SHP77 treated with DMSO at 0.1 percent for 48 hours (cell line): ENCODE measurements at places on chromosomes 1 and 21.

GRCh38 chr21:41892726-41893125 lies 13.6 kb upstream of the PRDM15 start:
- no peak for DNase-seq

GRCh38 chr1:200206340-200206739 lies 178.8 kb downstream of the NR5A2 start:
- DNase-seq, result no peak

GRCh38 chr1:46489638-46490405 lies at the start of gene DMBX1:
DMBX1 (plus strand) TSS chr1:46489836; CDS start chr1:46507011, 17,175 bp downstream.
- DNase-seq, result no peak

GRCh38 chr1:28602536-28603439 lies 10.7 kb downstream of the RAB42 start:
- peak; percentile 39 for DNase-seq

GRCh38 chr21:36504067-36505058 lies 24.4 kb upstream of the CLDN14 start:
- DNase-seq, result no peak

GRCh38 chr1:246383791-246384190 lies 123.3 kb downstream of the SMYD3 start:
- DNase-seq, result no peak

DNA sequence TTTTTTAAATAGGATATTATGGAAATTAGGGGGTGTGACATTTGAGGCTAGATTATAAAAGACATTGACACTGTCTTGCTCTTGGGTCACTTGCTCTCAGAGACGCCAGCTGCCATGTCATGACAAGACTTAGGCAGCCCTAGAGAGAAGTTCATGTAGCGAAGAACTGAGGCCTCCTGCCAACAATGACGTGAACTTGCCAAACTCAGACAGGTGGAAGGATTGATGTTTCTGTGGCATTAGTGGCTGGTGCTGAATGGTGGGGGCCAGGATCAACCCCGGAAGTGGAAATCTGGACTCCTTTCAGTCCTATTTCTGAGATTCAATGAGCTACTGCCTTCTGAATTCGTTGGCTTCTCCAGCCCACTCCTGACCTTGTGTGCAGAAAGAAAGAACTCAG lies 14.7 kb downstream of the NCF2 start:
- no peak for DNase-seq

- peak; percentile 25 for DNase-seq
Measured at GRCh38 chr1:6378096-6378746, 15.3 kb downstream of the ACOT7 start.

DNA sequence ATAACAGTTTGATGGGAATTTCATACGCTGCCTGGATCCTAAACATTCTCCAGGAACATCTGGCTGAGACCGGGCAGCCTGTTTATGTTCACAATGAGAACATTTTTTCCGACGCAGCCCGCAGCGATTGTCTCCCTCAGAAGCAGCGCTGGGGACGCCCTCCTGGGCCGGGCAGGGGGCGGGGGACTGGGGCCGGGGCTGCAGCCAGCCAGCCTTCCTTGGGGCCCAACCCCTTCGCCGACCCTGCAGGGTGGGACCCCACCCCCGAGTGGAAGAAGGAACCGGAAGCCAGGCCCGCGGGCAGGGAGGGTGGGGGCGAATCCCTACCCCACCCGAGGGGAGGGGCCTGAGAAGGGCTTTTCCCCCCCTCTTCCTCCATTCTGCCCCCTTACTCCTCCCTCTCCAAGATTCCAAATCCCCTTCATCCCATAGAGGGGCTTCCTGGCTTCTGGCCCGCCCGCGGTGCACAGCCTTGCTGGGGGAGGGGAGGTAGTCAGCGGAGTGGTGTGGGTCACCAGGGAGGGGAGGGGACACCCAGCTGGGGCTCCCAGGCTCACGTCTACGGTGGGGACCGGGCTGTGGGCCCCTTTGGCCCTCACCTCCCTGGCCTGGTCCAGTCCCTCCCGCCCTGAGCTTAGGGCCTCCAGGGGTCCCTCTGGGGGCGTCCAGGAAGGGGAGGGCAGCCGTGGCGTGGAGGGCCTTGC lies 60.6 kb downstream of the WNT9A start:
- no peak for DNase-seq

- no peak for DNase-seq
Measured at GRCh38 chr1:19505693-19506457, 20.5 kb upstream of the CAPZB start.

DNA sequence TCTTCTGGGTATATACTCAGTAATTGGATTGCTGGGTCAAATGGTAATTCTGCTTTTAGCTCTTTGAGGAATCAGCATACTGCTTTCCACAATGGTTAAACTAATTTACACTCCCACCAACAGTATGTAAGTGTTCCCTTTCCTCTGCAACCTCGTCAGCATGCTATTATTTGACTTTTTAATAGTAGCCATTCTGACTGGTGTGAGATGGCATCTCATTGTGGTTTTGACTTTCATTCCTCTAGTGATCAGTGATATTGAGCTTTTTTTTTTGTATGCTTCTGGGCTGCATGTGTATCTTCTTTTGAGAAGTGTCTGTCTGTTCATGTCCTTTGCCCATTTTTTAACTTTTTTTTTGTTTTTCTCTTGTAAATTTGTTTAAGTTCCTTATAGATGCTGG lies 279.4 kb downstream of the PTGER3 start:
- DNase-seq, result no peak

DNA sequence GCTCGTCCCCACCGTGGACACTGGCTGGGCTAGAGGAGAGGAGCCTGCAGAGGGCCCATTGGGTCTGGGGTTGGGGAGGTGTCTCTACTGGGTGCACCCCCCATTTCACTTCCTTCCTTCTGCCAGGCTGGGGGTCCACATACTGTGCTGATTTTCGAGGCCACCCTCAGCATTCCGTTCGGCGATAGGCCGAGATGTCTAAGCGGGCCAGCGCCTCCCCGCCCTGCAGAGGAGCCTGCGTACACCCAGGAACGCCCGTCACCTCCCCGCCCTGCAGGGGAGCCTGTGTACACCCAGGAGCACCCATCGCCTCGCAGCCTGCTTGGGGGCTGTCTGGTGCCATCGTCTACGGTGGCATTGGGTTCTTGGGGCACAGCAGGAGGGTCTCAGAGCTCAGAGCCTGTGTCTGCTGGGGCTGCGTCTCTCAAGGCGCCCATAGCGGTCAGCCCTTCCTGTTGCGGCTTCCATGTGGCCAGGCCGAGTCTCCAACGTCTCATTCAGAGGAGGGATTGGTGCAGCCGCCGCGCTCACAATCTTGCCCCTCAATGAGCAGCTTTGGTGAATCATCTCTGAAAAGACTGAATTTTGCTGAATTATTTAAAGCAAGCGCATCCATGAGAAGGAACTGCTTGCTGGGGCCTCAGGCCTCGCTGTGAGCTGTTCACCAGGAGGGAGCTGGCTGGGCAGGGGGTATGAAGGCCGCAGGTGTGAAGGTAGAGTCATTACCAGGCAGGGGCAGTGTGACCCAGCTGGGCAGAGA lies 30.7 kb upstream of the AGPAT3 start:
- no peak for DNase-seq

- DNase-seq, result no peak
Measured at GRCh38 chr1:21305900-21306189, 15.6 kb upstream of the ECE1 start.

GRCh38 chr1:175514387-175514953 lies 228.9 kb downstream of the TNR start:
- no peak for DNase-seq

DNA sequence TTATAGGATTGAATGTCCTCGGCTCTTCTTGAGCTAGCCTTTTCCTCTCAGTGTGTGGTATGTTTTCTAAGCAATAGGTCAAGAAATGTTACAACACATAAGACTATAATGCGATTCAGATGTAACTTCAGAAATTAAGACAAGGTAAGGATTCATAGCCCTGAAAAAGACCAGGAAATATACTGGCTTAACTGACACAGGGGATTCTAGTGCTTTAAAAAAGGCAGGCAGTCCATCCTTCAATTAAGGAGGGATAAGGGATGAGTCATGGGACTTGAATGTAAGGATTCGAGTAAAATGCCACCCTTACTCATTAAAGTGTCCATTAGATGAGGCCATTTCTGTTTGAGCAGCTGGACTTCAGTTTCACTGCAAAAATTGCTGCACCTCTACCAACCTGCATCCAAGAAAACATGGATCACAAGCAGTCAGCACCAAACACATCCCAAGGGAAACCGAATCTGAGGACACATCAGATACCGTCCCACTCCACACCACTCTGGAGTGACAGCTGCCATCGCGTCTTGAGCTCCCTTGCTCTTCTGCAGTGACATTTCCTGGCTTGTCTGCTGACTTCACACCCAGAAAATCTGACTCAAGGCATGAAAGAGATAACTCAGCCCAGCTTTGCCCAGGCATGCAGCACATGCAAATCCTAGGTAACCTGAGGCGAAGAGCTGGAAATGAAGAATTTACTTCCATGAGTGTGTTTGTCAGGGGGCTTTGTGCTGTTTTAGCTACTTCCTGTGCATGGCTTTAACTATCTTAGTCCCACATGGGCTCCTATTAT lies 37.8 kb downstream of the NGF start:
- no peak for DNase-seq

- no peak for DNase-seq
Measured at GRCh38 chr1:48069662-48070395, 72.6 kb upstream of the TRABD2B start.

- no peak for DNase-seq
Measured at GRCh38 chr1:153608742-153609584, 4.0 kb downstream of the S100A16 start.

GRCh38 chr1:231814521-231814920 lies 187.9 kb downstream of the DISC1 start:
- no peak for DNase-seq

DNA sequence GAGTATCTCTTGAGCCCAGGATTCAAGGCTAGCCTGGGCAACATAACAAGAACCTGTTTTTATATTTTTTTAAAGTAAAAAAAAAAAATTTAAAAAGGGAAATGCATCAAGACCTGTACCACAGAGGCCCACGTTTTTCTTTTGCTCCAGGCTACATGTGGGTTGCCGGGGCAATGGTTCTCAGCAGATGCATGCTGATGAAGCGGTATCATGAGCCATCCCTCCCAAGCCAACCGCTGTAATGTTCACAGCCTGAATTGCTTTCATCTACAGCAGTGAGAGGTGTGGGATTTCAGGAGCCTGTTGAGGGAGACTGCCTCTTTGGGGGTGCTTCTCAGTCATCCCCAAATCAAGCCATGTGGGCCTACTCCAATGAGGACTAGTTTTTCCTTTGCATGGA lies 60.5 kb downstream of the CD58 start:
- no peak for DNase-seq

- peak; percentile 24 for DNase-seq
Measured at GRCh38 chr21:41678016-41678923, 88.6 kb downstream of the RIPK4 start.

GRCh38 chr1:5651964-5652821 lies 340.0 kb downstream of the NPHP4 start:
- no peak for DNase-seq

- DNase-seq, result no peak
Measured at GRCh38 chr1:34452451-34452850, 275.7 kb downstream of the C1orf94 start.

- no peak for DNase-seq
Measured at GRCh38 chr1:204299814-204300365, 59.8 kb downstream of the PLEKHA6 start.

DNA sequence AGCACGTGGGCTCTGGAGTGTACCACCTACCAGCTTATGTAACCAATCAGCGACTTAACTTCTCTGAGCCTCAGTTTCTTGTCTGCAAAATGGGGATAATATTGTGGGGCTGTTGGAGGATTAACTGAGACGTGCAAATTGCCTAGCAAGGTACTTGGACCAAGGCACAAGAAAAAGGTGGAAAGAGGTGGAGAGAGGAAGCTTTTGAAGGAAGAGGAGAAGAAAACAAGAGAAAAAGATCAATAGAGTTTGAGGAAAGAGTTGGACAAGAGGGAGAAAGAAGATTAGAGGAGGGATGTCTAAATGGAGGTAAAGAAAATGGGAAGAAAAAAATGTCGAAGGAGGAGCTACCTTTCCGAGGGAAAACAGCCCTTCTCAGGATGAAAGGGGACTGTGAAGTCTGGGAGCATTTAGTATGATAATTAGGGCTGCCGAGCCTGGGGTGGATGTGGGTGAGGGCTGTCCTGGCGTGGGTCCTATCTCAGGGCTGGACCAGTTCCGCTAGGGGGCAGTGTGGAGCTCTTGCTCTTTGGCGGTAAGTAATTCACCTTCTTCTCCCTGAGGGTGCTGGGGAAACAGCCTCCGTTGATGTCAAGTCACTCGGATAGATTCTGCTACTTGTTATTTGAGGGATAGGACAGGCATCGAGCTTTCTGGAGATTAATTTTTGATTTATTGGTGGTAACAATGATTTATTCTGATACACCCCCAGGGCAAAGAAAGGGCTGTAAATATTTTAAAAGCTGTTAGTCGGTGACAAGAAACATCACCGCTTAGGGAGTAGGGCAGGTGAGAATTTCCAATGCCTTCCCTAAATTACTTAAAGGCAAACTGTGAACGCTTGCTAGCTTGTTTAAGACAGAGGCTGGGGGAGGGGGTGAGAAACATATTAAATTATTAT lies 79.0 kb upstream of the NFASC start:
- DNase-seq, result peak; percentile 50

- DNase-seq, result no peak
Measured at GRCh38 chr21:37079211-37079824, 6.3 kb downstream of the TTC3 start.

DNA sequence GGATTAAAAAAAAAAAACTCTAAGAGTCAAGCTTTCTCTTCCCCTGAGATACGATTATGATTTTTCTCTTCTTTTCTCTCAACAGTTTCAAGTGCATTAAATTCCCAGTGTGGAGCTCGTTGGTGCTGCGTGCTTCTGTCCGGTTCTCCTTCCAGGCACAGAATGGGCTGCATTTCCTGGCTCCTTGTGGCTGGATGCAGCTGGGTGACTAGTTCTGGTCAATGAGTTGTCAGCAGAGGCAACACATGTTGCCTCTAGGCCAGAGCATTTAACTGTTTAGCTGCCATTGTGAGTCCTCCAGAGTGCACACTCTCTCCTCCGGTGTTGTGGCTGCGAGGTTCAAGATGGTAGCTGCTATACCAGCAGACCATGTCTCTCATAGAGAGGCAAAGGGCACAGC lies 312.9 kb downstream of the RRAGC start:
- no peak for DNase-seq

DNA sequence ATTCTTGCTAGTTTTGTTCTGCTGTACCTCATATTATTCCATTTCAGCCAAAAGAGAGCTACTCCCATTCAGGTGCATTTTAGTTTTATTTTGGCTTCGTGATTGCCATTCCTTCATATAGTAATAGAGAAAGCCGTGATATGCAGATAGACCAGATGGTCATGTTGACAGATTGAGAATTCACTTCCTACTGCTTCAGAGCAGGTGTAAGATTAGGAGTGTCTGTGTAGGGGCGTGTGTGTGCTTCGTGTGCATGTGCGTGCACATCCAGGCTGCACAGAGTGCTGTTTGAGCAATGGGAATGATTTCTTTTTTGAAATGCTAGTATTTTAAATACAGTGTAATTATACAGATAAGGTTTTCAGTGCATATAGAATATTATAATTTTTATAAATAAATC lies 10.3 kb downstream of the NFIA start:
- DNase-seq, result peak; percentile 52

DNA sequence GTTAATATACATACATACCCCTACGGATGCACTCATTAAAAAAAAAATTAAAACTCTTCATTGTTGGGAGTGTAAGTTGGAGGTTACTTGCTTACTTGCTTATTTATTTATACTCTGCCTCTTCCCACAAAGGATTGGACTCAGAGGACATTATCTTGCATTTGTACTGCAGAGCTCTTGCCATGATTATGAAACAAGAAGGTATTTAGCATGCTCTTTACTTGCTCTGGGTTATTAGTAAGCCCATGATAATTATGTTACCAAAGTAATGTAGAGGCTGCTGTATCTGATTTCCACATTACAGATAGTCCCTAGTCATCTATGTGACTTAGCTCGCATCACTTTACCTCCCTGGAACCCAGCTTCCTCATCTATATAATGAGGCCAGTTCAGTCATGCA lies 355.1 kb upstream of the PTBP2 start:
- DNase-seq, result no peak
